CD8-positive, alpha-beta memory T cell (primary cell): ENCODE measurements at places on chromosomes 1 and 21.
A peak's percentile ranks its signal among the peaks of the same experiment; 100 is the strongest.

- DNase-seq: no peak
Observed at GRCh38 chr1:107767156-107767582, 197.8 kb downstream of the VAV3 start.

- DNase-seq: no peak
Observed at GRCh38 chr1:24319312-24319863, at the start of gene GRHL3. GRHL3 (plus strand) TSS chr1:24319357; CDS start chr1:24319552, 195 bp downstream.

DNA sequence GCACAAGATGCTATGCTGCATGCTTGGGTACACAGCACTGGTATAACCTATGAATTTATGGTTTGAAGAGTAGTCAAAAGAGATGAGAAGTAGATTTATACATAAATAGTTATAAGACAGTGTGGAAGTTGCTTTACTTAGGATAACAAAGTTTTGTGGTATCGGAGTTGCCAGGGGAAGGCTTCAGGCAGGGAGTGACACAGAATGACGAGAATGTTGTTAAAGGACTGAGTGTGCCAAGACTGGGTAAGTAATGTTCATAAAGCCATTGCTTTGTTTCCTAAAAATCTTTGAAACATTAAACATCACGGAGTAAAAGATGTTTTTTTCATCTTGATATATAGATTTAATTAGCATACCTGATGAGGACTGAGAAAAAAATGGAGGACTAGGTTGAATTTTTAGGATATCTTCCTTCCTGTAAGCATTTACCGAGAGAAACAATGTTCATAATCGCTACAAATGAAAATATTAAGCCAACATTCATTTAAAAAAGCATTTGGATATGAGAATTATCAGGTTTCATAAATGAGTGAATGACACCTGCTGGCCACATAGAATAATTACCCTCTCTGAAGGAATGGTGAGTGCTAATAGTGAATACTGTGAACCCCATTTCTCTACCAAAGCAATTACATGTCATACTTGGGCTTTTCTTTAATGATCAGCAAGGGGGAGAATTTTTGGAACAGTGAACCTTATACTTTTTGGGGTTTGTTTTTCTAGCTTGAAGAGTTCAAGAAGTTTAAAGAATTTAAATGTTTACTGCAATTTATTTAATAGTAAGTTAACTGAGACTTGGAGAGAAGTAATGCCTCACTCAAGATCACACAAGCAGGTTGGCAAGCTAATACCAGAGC lies 28.4 kb downstream of the EXTL2 start:
- no peak for DNase-seq

DNA sequence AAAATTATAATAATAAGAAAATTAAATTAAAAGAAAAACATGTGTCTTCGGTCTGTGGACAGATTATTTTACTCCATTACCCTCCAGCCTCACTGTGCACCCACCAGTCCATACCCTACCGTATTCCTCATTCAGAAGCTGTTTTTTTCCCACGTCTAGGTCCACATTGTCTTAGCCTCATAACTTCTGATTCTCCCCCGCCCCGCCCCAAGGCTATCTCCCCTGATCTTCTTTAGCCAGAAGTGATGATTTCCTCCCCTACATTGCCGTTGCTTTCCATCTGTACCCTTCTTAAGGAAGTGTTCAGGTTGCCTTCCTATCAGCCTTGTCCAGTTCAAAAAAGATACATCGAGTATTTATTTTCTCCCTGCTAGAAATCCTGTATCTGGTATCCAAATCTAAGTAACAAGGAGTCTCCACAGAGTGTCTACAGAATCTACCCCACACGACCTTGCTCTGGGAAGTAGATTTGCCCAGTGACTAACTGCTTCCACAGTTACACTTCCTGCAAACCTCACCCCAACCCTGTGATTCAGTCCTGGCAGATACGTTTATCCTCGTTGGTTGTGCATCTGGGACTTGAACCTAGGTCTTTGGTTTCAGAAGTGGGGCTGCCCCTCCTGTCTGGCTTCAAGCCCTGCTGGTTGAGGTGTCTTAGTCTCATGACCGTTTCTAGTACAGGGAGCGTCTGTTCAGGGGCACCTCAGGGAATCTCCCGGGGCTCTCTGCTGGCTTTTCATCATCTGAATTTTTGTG lies 470.2 kb downstream of the CAMTA1 start:
- DNase-seq: no peak

- DNase-seq: no peak
Observed at GRCh38 chr1:202645097-202645476, 65.2 kb downstream of the SYT2 start.

DNA sequence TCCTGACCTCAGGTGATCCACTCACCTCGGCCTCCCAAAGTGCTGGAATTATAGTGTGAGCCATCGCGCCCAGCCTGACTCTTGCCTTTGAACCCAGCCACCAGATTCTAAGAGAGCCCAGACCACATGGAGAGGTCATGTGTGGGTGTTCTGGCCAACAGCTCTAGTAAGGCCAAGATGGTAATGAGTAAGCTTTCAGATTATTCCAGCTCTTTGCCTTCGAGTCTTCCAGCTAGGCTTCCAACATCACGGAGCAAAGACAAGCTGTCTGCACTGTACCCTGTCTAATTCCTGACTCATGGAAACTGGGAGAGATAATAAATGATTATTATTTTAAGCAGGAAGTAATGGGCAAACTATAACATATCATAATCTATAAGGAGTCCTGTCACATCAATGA lies 14.8 kb upstream of the ZFP69B start:
- no peak for DNase-seq

GRCh38 chr1:64437453-64437852 lies 32.5 kb upstream of the CACHD1 start:
- DNase-seq: no peak

GRCh38 chr1:110671361-110671760 lies 3.4 kb downstream of the KCNA3 start:
- peak; percentile 32 for DNase-seq
